ENCODE measurements at places on chromosomes 7 and 10.

DNA sequence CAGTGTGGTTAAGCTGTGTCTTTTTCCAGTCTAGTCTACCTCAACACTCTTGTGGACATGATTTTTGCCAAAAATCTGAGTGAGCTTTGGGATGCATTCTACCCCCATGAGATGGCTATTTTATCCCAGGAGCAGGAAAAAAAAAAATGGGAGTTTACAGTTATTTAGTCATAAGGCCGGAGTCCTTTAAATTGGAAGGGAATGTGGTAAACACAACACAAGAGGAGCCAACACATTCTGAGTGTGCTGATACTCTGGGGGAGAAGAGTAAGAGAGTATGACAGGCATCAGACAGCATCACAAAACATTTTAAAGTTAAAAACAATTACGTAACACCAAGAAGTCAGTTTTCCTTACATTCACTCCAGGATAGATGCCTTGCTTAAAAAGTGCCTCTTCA, 46.1 kb downstream of the C1GALT1 start:
- DNase-seq: no peak

GRCh38 chr7:16951483-16952080, 69.8 kb upstream of the AGR3 start:
- DNase-seq: no peak

GRCh38 chr10:105041956-105042355, 400.9 kb downstream of the SORCS3 start:
- DNase-seq: no peak

DNA sequence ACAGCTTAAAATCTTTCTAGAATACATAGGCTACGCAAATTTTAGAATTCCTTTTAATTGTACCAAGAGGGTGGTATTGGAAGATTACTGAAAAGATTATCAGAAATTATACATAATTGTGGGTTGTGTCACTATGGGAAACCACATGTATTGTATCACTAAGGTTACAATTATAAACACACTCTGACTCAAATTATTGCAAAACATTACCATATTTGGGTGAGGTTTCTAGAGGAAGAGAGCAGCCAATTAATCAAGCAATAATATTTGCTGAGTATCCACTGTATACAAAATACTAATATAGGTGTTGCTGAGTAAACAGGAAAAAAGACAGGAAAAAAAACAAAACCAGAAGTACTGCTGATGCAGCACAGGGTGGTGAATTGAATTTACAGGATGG, 3.1 kb upstream of the CAPZA2 start:
- DNase-seq: no peak

GRCh38 chr10:102633287-102633686, 11.0 kb upstream of the TRIM8 start:
- DNase-seq: no peak

DNA sequence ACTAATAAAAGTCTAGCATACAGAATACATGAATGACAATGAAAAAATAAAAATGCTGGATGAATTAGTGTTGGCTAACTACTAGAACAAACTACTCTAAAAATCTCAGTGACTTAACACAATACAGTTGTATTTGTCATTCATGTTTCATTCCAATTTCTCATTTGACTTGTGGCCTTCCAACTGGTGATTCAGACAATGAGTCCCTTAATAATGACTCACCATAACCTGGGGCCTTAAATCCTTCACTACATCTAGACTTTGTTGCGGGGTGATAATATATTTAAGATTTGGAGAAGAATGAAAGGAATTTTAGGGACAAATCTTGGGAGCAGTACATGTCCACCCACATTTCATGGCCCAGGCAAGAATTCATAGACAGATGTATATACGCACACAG, 90.5 kb upstream of the POM121L12 start:
- no peak for DNase-seq

GRCh38 chr7:99072126-99072525, 71.8 kb downstream of the SMURF1 start:
- no peak for DNase-seq

DNA sequence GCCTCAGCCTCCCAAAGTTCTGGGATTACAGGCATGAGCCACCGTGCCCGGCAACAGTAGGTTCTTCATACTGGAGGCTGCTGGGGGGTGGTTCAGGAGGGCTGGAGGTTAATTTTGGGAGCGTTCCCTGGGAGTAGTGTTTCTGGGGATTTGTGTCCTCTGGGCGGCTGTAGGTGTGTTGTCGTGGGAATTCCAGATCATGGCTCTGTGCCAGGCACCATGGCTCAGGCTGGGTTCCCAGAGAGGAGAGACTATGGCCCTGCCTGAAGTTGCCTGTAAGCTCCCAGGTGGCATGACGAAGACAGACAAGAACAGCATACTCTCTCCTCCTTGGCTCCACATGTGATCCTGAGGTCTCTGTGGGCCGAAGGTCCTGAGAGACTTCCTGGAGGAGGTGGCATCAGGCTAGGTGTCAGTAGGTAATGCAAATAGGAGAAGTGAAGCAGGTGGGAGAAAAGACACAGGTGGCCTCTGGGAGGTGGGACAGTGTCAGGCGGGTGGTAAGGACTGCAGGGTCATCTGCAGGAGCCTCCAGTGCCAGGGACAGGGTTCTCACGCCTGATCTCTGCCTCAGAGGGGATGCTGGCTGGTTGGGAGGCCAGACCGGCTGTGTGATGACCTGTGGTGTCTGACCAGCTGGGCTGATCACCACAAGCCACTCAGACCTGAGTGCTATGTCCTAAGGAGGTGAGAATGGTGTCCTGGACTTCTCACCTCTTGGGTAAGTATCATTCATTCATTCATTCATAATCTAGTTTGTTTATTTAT, 18.7 kb downstream of the CLIP2 start:
- no peak for DNase-seq

DNA sequence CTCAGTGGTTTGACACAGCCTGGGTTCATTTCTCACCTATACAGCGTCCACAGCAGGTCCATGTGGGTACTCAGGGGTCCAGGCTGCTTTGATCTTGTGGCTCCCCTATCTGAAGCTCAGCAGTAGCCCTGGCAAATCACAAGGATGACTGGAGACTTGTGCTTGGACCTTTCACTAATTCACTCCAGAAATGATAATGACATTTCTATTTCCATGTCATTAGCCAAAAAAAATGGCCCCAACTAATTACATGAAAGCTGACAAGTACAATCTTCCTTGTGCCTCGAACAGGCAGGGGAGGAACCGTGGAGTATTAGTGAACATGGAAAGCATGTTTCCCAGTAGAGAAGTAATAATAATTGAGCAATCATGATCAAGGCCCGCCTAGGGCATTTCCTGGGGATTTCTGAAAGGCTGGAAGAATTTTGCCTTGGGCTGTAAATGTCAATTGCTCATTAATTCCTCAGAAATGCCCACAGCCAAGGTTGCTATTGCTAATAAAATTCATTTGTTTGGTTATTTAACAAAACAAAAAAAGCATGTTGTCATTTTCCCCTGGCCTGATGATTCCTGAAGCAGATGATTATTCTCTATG, 586.1 kb downstream of the SDK1 start:
- no peak for DNase-seq

DNA sequence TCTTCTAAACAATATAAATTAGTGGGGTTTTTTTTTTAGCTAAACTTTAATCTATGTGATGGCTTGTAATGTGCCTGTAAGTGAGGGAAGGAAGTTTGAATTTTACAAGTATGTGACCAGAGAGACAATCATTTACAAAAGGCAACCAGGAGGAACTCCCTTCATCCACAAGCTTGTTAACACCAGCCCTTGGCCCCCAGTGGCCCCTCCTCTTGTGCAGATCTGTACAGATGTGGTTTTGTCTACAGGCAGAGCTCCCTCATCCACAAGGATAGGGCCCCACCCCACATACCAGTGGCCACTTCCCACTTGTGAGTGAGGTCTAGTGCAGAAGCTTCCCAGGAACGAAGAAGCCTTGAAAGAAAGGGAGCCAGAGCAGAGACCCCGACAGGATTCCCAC, 234.1 kb upstream of the KMT2E start:
- no peak for DNase-seq

GRCh38 chr7:154302380-154302779, 250.2 kb downstream of the DPP6 start:
- DNase-seq: no peak

GRCh38 chr7:70472601-70473237, 659.2 kb upstream of the GALNT17 start:
- no peak for DNase-seq

GRCh38 chr10:118995739-118996138, 33.8 kb upstream of the NANOS1 start:
- no peak for DNase-seq

GRCh38 chr10:125091891-125092290, 68.5 kb downstream of the CTBP2 start:
- no peak for DNase-seq

DNA sequence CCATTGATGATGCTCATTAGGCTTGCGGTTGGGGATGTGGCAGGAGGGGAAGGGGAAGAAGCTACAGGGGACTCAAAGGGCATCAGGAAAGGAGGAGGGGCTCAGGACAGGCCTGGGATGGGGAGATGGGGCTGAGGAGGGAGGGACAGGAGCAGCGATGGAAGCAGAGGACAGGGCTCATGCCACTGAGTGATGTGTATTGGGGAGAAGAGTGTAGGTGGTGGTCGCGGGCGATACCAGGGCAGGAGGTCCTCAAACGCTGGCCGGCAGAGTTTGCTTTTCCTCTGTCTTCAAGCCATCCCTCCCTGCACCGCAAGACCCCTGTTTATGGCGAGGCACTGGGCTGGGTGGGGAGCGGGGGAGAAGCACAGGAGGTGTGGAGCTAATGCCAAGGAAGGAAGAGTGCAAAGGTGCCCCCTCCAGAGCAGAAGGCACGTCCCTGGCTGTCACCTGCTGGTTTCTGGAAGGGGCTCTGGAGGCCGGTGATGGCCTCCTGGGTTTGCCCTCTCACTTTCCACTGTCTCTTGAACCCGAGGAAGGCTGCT, 134.7 kb downstream of the SVIL start:
- DNase-seq: no peak

DNA sequence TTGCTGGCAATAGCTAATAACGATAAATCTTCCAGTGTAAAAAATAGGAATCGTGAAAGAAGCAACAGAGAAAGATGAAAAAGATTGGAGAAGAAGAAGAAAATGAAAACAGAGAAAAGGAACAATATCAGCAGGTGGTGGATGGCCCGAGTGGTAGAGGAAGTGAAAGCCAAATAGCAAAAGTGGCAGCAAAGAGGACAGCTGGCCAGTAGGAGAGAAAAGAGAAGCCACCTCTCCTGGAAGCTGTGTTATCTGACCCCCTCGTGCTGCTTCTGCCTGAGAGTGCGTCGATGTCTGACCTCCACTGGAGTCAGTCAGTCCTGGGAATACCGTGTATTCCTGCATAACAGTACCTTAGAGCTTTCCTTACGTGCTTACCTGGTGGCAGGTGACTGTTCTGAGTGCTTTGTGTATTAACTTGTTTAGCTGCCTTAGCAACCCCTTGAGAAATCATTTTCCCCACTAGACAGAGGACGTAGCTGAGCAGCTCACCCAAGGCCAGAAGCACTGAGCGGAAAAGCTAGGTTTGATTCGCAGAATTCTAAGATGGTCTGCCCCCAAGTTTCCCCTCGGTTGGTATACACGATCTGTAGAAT, 88.3 kb downstream of the CHN2 start:
- DNase-seq: no peak

DNA sequence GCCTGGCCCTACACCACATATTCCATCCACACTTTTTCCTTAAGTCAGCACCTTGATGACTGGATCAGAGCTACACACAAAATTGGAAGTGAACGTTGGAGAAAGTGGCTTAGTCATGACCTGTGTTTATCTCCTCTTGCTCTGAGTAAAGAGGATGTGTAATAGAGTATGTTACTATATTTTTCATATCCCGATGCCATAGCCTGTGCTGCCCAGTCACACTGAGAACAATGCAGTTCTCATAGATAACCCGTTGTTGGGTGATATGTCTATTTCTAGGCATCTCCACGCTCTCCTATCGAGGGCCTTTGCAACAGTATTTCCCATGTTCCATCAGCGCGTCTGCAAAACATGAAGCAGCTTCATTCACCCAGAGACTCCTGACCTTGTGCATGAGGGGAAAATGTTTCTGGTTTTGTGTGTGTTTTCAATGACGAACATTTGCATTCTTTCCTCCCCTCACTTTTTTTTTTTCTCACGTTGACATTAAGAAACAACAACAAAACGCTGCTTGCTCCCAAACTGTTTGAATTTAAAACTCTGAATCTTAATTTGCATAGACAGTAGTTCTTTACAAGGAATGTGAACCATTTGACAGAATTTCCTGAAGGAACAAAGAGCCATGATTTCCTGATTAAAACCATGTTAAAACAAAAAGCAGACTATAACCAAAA, 43.4 kb downstream of the GRK5 start:
- no peak for DNase-seq

- no peak for DNase-seq
Measured at GRCh38 chr10:128064970-128065580, 61.1 kb downstream of the MKI67 start.

GRCh38 chr10:97087296-97087695, 98.5 kb downstream of the SLIT1 start:
- DNase-seq: no peak

GRCh38 chr10:98251399-98251798, 16.6 kb downstream of the LOXL4 start:
- no peak for DNase-seq

GRCh38 chr7:147809786-147810185, 780.8 kb upstream of the C7orf33 start:
- no peak for DNase-seq

DNA sequence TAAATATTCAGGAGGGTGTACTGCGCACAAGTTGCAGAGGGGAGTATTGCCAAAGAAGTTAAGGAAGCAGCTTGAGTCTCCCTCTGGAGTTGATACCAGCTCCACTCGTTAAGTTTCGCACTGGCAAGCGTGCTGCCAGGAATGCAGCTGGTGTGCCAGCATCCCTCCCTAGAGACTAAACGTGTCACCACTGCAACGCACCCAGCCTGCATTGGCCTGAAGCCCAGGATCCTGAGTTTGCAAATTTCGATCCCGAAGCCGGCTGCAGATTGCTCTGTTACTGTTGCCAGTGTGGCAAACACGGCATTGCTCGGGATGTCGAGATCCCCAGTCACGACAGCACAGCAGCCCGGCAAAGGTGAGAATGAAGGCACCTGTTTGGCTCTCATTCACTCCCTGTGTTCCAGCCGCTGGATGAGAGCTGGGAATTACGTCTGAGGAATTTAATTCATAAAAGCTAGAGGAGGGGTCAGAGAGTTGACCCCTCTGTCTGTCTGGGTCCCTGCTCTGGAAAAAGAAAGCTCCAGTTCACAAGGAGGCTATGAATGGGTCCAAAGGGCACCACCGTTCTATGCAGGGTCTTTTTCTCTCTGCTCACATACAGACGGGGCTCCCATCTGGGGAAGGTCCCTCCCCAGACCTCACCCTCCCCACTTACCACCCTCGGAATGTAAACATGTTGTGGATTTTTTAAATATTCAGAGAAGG, 61.0 kb downstream of the NRP1 start:
- DNase-seq: no peak

Data from activated CD8-positive, alpha-beta memory T cell treated with anti-CD3 and anti-CD28 coated beads for 4 hours (primary cell).